Stimulated activated CD4-positive, alpha-beta T cell treated with anti-CD3 and anti-CD28 coated beads, Interleukin-4, amount 100 ng/mL, for 48 hours (primary cell): ENCODE measurements at places on chromosomes 12 and 14.

GRCh38 chr12:67625004-67625403, 23.5 kb upstream of the DYRK2 start:
- no peak for DNase-seq

DNA sequence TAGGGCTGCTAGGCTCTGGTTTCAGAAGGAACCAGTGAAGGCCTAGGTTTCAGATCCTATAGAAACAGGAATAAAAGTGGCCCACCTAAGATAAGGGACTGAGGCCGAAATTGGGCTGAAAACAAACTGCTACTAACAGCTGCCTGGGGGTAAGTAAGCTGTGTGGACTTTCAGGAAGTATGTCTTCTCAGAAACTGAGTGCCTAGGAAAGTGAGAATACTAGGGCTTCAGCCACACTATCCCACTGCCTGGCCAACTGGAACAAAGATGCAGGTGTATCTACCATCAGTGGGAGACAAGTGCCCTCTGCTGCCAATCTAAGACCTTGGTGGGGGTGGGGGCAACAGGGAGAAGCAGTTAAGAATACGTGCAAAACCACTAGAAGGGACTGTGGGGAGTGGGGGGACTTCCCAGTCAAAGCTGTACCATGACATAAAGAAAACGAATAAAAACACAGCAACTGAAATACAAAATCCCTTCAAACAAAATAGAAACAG, 82.5 kb downstream of the MED13L start:
- peak; percentile 12 for DNase-seq

- no peak for DNase-seq
Measured at GRCh38 chr12:47981496-47982260, 18.3 kb downstream of the TMEM106C start.

- no peak for DNase-seq
Measured at GRCh38 chr14:63759456-63759855, 31.6 kb upstream of the SGPP1 start.

GRCh38 chr12:4213471-4213870, 60.1 kb upstream of the CCND2 start:
- no peak for DNase-seq

GRCh38 chr12:132439333-132439904, 50.5 kb upstream of the FBRSL1 start:
- no peak for DNase-seq
